ENCODE measurements at places on chromosomes 6 and 20.

DNA sequence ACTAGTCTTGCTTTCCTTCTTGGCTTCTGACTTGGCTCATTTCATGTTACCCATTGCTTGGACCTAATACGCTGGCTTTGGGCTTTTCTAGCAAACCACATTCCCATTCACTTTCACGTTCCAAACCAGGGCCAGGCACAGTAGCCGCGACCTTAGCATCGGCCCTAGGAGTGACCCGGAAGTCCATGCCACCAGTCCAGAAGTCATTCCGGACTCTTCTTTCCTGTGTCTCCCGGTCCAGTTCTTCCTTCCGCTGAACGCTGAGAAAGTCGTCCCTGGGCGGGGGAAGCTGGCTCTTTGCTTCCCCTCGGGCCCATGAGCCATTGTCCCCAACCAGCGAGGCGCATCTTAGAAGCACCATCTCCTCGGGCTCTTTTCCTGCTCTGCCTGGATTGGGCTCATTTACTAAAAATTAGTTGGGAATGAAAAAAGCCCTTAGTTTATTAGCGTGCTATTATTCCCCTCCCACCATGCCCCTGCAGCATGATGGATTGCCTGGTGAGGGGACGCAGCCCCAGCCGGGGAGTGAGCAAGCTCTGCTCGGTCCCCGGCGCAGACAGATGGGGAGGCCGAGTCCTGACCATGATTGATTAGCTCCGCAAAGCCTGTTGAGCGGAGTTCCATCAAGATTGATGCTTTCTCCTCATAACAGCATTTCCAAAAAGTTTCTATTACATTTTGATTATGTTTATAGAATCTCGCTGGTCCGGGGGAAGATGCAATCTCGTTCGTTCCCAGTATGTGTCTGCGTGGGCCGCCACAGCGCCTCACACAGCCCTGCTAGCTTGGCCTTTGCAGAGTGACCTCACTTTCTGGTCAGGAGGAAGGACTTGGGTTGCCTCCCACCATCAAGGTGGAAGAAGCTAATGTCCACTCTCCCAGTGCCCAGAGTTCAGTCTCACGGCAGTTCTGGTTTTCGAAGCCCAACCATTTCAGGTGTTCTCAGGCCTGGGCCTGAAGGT, 115.1 kb upstream of the TOP1 start:
- no peak for DNase-seq

DNA sequence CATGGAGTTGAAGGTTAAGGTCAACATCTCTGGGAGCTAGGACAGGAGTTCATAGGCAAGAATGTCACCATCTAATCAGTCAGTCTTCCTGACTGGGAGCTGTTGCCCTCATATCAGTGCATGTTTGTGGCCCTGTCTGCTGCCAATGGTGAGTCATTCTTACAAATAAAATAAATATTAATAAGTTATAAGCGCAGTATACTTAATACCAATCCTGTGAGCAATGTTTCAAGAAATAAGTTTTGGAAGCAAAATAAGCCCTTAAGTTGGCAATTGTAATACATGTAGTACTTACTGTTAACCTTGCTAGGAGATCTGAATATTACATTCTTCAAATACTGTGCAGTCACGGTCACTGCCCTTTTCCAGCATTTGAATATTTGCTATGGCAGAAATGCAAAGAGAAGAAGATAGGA, 20.2 kb upstream of the MDGA1 start:
- DNase-seq: peak; percentile 72

- no peak for DNase-seq
Observed at GRCh38 chr20:43995645-43996044, 81.0 kb downstream of the TOX2 start.

GRCh38 chr20:50892394-50892793, 38.8 kb downstream of the ADNP start:
- DNase-seq: no peak

DNA sequence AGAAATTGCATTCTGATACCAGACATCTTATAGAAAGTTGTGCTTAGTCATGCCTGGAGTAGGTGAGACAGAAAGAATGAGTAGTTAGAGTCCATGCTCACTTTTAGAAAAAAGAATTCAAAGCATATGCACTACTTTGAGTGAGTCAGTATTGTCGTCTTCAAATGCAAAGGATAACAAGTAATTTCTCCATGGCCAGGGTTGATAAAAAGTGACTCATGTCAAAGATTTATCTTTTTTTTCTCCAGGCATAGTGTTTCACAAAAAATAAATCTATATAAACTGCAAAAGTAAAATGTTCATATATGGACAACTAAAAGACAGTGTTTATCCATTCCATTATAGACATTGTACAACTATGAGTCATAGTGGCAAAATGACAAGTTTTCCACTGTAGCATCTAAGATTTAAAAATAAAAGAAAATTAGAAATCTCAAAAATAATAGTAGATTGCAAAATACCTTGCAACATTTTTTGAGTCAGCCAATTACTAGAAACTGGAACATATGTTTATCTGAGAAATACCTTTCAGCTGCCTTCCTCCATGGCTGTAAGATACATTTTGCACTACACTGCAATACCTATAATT, 329.6 kb downstream of the GRIK2 start:
- peak; percentile 91 for DNase-seq

DNA sequence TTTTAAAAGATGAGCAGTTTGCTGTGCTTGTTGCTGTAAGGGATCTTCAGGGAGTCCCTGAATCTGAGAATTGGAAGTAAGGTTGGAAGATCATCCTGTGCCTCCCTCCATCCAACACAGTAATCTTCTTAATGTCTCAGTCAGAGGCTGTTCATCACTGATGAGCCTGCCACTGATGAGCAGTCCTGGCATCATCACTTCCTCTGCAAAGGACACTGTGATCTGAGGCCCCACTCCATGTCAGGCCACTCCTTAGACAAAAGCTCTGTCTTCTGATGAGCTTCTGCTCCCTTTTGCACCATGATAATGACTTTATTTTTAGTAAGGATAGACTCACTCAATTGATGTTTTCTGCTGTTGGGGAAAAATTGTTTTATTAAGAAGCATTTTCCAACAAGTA, 121.0 kb downstream of the UST start:
- no peak for DNase-seq

- DNase-seq: no peak
Observed at GRCh38 chr6:120468486-120468885, 865.8 kb downstream of the TBC1D32 start.

- DNase-seq: no peak
Observed at GRCh38 chr6:137488150-137489045, 5.8 kb downstream of the OLIG3 start.

- DNase-seq: no peak
Observed at GRCh38 chr6:154096834-154097233, 57.8 kb downstream of the OPRM1 start.

- DNase-seq: no peak
Observed at GRCh38 chr20:42775037-42775436, 414.7 kb downstream of the PTPRT start.

- DNase-seq: no peak
Observed at GRCh38 chr6:43639984-43640800, 4.6 kb downstream of the MAD2L1BP start.

- DNase-seq: no peak
Observed at GRCh38 chr6:157586088-157586414, 205.1 kb downstream of the ZDHHC14 start.

DNA sequence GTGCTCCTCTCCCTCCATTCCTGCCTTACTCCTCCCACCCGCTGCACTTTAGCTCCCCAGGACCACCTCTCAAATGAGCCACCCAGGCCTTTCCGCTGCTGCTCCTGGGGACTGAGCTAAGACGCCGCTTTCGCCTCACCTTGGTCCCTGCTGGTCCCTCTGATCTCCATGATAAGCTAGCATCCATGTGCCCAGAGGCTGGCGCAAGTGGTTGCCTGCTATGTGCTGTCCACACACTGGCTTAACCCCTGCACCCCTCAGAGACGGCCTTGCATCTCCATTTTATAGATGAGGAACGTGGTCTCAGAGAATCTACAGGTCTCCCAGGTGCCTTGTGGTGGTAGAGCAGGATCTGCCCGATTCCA, 160.1 kb upstream of the PMEPA1 start:
- DNase-seq: no peak

GRCh38 chr6:137827977-137828810, 38.9 kb upstream of the TNFAIP3 start:
- peak; percentile 91 for DNase-seq

DNA sequence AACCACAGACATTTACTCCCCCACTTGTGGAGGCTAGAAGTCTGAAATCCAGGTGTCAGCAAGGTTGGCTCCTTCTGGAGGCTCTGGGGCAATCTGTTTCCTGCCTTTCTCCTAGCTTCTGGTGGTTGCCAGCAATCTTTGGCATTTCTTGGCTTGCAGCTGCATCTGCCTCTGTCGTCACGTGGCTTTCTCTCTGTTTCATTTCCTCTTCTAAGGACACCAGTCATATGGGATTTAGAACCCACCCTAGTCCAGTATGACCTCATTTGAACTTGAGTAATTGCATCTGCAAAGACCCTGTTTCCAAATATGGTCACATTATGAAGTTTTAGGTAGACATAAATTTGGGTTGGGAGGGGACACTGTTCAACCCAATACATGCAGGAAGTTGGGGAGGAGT, 56.2 kb upstream of the EPB41L1 start:
- DNase-seq: peak; percentile 44

- DNase-seq: no peak
Observed at GRCh38 chr6:135534773-135535380, 37.3 kb upstream of the AHI1 start.

GRCh38 chr6:129567374-129567773, 142.6 kb downstream of the ARHGAP18 start:
- DNase-seq: peak; percentile 48

DNA sequence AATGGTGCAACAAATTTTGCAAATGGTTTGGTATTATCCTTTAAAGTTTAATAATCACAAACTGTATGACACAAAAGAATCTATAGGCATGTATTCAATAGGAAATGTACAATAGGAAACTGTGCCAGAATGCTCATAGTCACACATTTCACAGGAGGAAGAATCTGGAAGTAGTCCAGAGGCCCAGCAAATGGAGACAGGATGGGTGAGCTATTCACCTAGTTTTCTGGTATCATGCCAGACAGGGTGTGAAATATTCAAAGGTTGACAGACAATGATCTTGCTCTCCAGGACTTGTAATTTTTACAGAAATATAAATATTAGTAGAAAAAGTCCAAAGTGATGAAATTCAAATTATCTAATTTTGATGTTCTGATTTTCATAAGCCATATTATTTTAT, 520.1 kb upstream of the IMPG1 start:
- DNase-seq: peak; percentile 13

DNA sequence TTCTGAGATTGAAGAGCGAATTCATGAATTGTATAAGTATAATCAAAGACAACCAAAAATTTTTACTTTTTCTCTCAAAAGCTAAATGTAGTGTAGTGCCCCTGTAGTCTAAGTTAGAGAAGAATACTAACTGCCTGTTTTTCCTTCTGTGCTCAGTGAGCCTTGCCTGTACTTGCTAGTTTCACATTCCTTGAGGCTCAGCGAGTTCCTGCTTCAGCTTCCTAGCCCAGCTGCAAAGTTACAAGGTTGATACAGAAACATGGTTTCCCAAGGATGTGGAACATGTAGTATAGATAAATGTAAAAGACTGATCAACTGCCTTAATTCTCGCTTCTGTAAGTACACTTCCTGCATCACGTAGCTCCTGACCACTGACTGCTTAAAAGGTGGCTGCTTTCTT, 33.1 kb upstream of the SEC63 start:
- DNase-seq: peak; percentile 52

DNA sequence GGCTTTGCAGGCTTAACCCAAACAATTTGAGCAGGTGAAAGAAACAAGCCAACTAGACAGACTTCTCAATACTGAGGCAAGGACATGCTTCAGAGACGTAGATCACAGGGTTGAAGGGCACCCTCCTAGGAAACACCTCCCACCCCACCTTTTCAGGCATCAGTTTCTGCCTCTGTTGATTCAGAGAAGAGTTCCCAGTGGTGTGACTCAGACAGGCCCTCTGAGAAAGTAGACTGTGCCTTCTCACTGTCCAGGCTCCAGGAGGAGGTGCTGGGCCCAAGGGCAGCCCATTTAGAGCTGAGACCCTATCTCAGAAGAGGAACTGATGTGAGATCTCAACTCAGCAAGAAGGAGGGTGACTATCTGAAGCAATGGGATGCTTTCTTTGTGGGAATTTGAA, 108.1 kb downstream of the FAM50B start:
- DNase-seq: peak; percentile 33

DNA sequence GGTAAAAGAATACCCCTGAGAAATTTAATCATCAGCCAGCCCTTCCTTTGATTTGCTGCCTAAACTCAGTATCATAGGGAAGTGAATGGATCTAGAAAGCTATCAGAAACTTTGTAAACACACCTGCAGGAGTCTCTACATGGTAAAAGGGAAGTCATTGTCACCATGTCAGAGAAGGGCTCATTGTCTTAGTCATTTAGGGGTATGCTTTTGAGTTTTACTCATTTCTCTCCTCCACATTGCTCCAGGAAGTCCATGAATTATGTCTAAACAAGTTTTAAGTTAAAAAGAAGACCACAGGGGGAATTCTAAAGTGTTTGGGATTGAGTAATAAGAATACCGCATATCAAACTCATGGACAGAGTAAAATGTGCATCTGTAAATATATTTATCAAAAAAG, 2.5 kb downstream of the SLC17A1 start:
- no peak for DNase-seq

GRCh38 chr6:2725364-2725988, 25.2 kb downstream of the MYLK4 start:
- DNase-seq: no peak

- no peak for DNase-seq
Observed at GRCh38 chr20:44851545-44851944, 34.0 kb upstream of the YWHAB start.

DNA sequence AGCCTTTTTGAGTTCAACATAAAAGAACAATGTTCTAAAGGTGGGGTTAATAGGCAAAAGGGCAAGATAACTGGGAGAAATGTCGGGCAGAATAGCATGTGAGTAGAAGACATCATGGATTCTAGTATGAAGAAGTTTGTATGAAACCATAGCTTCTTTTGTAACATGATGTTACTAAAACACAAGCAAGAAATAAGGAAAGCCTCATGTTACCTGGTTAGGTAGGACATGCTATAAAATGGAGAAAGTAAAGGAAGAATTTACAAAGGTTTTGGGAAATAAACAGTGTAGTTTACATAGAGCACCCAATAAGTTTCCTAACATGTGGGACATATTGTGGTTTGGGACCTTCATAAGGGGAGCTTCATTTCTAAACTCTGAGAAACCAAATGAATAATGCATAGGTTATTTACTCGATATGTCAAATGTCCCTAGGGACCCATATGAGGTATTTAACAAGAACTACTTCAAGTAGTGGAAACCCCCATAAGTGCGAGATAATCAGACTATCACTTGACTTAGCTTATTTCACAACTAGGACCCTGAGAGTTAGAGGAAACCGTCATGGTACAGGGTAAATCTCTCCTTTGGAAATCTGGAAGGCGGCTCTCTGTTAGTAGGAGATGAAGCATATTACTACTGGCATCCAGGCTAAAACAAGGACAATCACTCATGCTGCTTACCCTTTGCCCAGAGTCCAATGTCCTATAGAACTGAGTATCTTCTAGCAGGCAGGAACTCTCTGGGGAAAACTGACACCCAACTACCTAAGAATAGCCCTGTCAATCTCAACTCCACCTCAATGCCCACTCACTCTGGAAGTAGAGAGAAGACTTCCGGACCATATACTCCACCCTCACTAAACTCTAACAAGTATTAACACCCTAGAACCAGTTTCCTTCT, 57.5 kb downstream of the ILRUN start:
- DNase-seq: no peak

- DNase-seq: peak; percentile 25
Observed at GRCh38 chr6:152529369-152529768, 107.8 kb downstream of the SYNE1 start.

Data from bronchial epithelial cell (primary cell).